Renal cortex interstitium (tissue), 15 donors: ENCODE measurements at places on chromosomes 11 and 22.

GRCh38 chr22:46958658-46959057, 196.2 kb downstream of the TBC1D22A start:
- no peak for DNase-seq

- peak; percentile 60 for DNase-seq
Measured at GRCh38 chr11:92838759-92839310, 130.6 kb upstream of the MTNR1B start.

DNA sequence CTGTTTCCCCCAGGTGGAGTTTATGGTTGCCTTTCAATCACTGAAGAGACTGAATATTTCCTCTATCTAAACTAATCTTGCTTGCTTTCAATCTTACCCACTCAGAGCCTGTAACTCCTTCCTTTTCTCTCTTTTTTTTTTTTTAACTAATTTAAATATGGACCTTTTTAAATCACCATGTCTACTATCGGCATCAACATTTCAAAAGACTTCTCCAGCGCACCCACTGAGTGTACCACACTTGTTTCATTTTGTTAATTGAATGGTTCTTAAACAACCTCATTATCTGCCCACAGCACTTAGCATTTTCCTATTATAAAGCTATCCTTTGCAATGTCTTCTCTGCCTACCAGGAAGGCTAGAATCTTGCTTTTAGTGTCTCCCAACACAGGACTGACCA, 1212.5 kb downstream of the LRRC4C start:
- no peak for DNase-seq

DNA sequence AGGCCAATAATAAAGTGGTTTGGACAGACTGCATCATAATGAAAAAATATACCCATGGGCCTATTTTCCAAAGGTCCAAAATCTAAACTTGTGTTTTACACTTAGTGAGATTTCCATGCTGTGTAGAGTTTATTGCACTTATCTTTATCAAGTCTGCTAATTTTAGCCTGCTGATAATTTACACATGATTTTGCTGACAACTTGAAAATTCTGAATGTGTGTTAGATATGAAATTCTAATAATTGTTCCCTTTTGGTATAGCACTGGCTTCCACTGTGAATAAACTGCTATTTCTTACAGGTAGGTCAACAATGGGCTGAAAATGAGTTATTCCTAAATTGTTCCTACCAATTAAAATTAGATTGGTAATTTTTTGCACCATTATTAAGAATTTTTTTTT, 589.1 kb upstream of the ANO3 start:
- no peak for DNase-seq

GRCh38 chr22:39136317-39136716, 16.2 kb downstream of the CBX7 start:
- DNase-seq: no peak

GRCh38 chr11:86172894-86173293, 71.7 kb upstream of the EED start:
- DNase-seq: no peak

- DNase-seq: no peak
Measured at GRCh38 chr22:28937206-28938025, 54.0 kb downstream of the ZNRF3 start.

GRCh38 chr22:20139391-20140106, 7.9 kb downstream of the ZDHHC8 start:
- DNase-seq: no peak

DNA sequence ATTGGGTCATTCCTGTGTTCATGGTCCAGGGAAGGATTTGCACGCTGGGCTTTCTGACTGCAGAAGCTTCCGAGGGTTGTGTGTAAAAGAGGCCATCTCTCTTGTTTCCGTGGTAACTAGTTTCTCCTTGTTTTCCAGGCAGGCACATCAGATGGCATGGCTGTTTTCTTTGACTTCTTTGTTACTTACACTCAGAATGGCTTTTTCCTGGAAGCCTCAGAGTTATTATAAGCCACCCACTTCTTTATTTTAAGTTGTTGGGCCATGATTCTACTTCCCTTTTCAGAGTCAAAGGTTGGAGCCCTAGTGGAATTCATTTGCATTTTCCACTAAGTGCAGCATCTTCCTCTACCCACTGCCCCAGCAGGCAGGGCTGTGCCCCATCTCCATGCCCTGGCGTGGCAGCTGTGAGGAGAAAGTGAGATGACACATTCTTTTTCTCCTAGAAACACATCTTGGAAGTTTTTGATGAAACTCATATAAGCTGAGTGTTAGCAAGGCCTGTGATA, 94.9 kb downstream of the PRR5L start:
- no peak for DNase-seq

GRCh38 chr11:13073119-13073981, 64.2 kb downstream of the RASSF10 start:
- DNase-seq: no peak

- no peak for DNase-seq
Measured at GRCh38 chr22:19766511-19767426, 6.2 kb downstream of the TBX1 start.

DNA sequence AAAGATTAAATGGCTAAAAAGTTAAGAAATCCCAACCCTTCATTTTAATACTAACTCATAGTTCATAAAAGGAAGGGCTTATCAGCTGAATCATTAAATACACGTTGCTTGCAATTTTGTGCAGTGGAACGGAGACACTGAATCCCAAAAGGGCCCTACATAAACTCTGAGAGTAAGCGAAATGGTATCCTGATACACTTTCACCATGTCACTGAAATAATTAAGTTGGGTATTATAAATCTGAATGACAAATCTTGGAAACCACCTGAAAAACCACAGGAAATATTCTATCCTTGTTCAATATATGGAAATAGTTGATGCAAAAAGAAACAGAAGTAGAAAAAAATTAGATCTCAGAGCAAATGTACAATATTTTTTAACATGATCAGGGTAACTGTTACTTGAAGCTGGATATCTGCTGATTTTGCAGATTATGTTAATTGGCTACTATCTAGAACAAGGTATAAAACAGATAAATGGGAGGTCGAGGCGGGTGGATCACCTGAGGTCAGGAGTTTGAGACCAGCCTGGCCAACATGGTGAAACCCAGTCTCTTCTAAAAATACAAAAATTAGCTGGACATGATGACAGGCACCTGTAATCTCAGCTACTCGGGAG, 55.1 kb downstream of the MAML2 start:
- DNase-seq: no peak

DNA sequence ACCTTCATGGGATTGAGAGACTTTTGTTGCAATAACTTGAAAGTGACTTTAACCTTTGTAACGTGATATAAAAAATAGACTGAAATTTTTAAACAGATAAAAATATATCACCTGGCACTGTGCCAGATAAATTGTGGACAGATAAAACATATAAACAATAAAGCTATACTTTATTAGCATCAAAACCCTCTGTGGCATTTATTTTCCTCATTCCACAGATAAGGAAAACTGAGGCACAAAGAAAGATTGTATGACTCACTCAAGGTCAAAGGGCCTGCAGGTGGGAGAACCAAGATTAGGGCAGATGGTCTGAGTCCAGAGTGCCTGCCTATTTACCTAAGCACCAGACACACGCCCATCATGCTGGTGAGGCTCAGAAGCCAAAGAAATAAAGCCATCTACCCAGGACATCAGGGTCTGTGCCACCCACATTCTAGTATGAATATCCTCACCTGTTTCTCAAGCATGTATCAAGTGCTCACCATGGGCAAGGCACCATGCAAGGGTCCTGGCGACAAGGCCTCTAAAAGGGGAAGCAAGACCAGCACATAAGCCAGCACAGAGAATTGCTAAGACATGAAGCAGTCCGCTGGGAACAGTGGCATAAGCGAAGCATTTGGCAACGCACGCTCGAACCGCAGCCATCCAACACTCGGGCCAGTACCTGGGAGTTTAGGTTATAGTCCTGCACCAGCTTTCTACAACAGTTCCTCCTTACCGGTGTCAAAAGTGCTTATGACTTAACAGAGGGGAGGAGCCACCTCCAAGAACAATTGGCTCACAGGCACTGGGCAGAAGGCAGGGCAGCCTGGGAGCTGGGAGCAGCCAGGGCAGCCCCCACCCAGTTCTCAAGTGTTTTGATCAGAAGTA, 17.6 kb downstream of the MYH9 start:
- no peak for DNase-seq

DNA sequence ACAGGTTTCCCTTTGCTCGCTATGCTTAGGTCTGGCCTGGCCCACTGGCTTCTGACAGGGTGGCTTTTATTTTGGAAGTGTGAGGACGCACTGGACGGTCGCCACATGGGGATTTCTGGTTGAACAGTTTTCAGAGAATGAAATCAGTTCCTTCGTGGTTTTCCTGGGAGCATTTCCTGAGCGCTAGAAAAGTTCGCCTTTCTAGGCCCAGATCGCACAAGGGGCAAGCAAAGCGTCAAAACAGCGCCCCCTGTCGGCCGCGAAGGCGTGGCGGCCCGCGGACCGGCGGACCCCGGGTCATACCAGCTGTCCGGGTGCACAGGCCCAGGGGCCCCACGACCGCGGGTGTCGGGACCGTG, 12.7 kb upstream of the CYP2R1 start:
- DNase-seq: peak; percentile 55

GRCh38 chr11:14424096-14424495, 65.1 kb upstream of the RRAS2 start:
- DNase-seq: no peak

DNA sequence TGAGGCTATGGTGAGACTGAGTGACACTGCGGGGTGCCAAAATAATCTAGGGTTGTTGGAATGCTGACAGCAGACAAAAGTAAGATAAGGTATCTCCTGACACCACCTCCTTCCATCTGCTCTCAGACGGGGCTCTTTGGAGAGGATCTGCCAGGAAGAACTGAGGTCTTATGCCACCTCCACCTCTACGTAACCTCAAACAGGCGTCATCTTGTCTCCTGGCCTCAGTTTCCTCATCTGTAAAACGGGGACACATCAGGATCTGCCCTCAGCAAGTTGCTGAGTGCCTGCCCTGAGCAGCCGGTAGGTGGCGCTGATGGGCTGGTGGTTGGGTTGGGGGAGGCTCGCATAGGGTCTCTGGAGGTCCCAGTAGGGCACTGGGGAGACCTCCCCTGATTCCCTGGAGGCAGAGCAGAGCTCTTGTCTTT, 1.7 kb upstream of the MYEOV start:
- DNase-seq: no peak

DNA sequence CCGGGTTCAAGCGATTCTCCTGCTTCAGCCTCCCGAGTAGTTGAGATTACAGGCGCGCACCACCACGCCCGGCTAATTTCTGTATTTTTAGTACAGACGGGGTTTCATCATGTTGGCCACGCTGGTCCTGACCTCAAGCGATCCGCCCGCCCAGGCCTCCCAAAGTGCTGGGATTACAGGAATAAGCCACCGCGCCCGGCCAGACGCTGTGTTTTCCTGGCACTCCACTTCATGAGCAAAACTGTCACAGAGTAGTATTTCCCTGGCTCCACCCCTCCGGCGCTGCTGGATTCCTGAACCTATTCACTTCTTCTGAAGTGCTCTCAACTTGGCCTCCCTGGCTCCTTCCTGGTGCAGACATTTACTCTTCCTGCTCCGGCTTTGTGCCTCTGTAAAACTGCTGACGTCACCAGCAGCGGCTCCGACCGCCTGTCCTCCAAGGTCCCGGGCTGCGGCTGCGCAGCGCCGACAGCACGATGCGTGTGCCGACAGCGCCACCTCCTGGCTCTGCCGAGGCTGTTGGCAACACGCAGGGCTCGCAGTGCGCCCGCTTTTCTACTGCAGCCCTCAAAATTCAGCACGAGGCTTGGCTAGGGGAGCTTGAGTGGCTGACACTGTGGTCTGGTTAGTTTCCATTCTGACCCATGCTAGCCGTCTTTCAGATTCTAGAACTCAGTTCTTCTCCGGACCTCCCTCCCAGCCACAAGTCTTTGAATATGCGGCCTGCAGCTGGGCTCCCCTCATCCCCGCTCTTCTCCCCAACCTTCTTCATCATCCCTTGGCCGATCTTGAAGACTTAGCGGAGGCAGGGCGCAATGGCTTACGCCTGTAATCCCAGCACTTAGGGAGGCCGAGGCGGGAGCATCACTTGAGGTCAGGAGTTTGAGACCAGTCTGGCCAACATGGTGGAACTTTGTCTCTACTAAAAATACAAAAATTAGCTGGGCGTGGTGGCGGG, 36.6 kb downstream of the APOL3 start:
- peak; percentile 92 for DNase-seq

DNA sequence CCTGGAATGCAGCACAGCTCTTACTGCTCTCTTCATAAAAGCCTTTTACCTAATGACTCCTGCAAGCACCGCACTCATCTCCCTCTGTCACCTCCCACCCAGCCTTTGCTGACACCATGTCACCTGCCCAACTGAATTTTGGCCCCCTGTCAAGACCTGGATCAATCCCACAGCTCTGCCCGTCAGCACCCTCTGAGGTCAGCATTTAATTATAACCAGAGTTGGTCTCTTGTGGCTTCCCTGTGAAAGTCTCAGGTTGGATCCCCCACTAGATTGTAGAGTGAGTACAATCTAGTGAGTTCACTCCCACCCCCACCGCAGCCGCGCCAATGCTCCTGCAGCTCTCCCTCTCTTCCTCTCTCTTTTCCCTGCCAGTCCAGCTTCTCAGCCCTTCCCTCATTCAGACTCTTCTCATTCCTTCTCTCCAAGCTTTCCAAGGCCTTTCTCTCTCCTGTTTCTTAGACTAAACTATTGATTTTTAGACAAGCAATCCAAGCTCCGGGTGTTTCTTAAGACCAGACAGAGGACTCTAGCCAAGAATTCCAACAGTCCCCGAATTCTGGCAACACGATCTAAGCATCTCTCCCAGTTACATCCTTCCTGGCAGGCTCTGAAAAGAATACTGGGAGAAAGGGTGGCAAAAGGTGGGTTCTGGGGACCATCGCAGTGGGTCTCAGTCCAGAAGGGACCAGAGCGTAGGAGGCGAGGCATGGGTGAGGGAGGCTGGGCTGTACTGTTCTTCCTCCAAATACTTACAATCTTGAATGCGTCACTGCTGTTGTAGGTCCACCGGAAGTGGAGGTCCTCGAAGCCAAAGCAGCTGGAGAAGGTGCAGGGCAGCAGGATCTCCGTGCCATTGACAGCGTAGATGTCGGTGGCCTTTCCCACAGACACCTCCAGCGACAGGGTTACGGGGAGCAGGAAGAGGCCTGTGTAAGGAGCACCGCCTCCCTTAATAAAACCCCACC, 8.0 kb downstream of the SCN4B start:
- no peak for DNase-seq

DNA sequence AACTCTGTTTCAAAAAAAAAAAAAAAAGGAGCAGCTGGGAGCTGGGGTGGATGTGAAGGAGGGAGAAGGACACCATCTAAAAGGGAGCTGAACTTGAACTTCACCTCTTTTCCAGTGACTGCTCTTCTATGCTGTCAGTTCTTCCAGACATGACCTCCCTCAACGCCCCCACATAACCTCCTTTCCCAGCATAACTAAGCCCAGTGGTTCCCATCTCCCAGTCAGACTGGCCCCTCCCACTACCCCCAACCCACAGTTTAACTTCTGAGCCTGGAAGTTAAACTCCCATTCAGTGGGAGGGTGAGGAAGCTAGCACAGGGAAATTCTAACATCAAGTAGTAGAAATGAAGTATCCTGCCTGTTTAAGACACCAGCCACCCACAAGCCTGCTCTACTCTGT, 1.8 kb downstream of the ARHGAP1 start:
- no peak for DNase-seq

GRCh38 chr11:59716051-59716450, 2.4 kb upstream of the OR10V1 start:
- DNase-seq: no peak

GRCh38 chr11:64772303-64773018, 5.9 kb downstream of the SF1 start:
- no peak for DNase-seq
